ENCODE measurements at places on chromosomes 12 and 14. TPM values are rescaled to one million over a fixed set of nuclear protein-coding genes. Genes with fewer than 3 reads are reported as not detected.

The YY1 gene
- 52.8 TPM for total RNA-seq

The KLRG1 gene
- total RNA-seq = 0.78 TPM

The TAS2R8 gene
- total RNA-seq = not detected

The CDH24 gene
- total RNA-seq = 5.1 TPM

The SMIM41 gene
- 0.07 TPM for total RNA-seq

The TMCC3 gene
- 0.53 TPM for total RNA-seq

The FOXN4 gene
- total RNA-seq = not detected
